ENCODE measurements at places on chromosomes 1 and 21.
A peak's percentile ranks its signal among the peaks of the same experiment; 100 is the strongest.

DNA sequence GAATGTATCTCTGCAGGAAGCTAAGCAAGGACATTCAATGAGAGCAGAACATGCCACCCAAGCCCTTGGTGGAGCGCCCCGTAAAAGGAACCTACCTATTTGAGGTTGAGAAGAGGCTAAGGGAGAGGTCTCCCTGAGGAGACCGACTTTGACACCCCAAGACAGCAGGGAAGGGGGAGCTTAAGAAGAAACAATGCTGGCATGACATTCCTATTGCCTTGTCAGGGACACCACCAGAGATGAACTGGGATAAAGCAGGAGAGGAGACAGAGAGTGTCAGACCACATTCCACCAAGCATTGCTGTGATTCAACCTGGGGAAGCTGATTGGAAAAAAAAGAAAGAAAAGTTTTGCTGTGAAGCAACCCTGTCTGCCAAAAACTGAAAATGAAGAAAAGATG is 13.3 kb upstream of the S100A2 start:
- no peak for DNase-seq

DNA sequence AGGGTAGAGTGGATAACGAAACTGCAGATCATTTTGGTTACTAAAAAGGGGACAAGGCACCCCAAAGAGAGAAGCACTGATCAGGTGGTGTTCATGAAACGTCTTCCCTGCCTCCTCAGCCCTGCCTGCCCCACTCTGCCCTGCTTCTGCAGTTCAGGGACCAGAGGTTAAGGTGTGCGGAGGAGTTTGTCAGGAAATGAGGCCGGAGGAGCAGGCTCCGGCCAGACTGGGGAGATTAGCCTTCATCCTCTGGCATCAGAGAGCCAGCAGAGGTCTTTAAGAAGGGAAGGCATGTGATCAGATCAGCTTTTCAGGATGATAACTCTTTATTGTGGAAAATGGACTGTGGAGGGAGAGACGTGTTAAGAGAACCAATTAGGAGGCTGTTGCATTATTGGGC is 291.9 kb upstream of the NR5A2 start:
- no peak for DNase-seq

DNA sequence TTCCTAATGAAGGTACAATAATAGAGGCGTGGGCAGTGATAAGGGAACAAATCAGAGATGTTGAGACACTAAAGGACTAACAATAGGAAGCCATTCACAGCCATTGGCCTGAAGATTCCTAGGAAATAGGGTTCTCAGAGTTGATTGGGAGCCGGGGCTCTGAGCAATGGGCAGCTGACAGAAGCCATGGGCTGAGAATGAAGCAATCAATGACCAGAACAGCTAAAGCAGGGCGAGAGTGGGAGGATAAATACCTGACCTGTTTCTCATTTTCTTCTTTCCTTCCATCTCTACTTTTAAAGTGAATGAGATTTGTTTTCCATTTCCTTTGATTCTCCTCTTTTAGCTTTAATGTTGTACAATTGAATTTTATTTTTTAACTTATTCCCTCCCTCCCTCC is 774.7 kb upstream of the ADGRL4 start:
- no peak for DNase-seq

GRCh38 chr1:76640092-76640491 is 227.2 kb upstream of the ST6GALNAC5 start:
- no peak for DNase-seq

- DNase-seq = no peak
Measured at GRCh38 chr1:211978596-211978995, 56.8 kb downstream of the INTS7 start.

DNA sequence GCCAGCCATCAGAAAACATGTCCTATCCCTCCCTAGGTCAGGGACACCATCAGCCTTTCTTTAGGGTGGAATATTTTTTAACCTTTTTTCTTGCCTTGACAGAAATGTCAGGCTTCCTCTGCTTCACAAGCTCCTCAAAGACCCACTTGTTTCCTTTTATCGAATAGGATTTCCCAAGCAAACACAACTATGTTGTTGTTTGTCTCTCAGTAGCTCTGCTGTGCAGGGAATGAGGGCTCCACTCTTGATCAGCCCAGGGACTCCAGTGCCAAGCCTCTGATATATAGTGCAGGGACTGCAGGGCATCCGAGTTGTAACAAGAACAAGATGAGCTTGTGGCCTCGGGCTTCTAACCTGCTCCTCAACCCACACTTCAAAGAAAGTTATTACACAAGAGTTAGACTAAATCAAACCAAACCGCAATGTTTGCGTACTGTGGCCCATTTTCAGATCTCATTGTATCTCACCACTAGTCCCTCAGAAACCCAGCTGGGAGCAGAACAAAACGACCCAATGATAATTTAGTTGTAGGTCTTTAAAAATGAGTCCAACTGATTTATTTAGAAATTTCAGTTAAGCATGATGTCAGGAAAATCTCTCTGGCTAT is 108.1 kb downstream of the ATG4C start:
- DNase-seq = no peak

- DNase-seq = no peak
Measured at GRCh38 chr1:2934156-2934540, 87.1 kb upstream of the ACTRT2 start.

DNA sequence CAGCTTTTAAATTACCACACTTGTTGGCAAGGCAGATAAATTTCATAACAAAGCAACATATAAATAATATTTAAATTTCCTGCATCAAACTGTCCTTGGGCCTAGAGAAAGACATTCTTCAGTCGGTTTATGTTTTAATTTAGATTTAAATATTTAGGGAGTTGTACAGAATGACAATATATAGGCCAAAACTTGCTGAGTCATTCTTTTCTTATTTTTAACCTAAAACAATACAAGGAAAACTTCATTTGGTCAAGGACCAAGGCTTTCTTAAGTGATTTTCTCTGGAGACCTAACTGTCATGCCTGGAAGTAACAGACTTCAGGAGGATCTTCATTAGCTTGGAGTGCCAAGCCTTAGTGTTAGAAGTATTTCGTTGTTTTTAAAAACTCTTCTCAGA is 5.6 kb downstream of the MAP10 start:
- no peak for DNase-seq

DNA sequence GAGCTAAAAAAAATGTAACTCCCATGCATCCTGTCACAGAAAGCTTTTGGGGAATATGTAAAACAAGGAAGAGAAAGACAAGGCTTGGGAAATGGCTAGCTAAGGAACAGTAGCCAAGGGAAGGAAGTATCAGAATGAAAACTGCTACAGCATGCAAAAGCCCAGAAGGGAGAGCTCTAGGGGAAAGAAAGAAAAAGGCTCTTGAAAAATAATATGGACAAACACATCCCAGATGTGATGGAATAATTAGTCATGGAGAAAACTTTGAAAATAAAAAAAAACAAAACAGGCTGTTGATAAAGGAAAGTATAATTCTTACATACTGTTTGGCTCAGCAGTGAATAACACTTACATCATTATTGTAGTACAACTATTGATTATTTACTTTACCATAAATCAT is 47.9 kb upstream of the VCAM1 start:
- DNase-seq = no peak

- no peak for DNase-seq
Measured at GRCh38 chr1:111565079-111565478, 54.5 kb upstream of the RAP1A start.

DNA sequence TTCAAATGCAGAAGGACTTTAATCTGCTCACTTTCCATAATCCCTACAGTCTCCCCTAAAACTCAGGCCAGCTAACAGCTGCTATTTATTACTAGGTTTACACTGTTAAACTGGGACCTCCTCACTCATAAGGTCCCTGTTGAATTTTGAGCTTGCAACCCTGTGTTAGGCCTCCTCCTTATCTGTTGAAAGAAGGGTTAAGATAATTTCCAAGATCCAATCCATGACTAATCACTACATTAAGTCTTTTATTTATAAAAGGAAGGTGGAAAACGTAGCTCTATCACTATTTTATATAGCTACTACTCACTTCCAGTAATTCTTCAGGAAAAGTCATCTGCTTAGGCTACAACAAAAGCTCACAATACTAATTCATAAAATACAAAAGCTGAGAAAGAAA is 79.5 kb downstream of the EVI5 start:
- no peak for DNase-seq

- no peak for DNase-seq
Measured at GRCh38 chr1:7491109-7491817, 279.8 kb upstream of the VAMP3 start.

- DNase-seq = no peak
Measured at GRCh38 chr1:111164151-111164550, 24.1 kb downstream of the CEPT1 start.

DNA sequence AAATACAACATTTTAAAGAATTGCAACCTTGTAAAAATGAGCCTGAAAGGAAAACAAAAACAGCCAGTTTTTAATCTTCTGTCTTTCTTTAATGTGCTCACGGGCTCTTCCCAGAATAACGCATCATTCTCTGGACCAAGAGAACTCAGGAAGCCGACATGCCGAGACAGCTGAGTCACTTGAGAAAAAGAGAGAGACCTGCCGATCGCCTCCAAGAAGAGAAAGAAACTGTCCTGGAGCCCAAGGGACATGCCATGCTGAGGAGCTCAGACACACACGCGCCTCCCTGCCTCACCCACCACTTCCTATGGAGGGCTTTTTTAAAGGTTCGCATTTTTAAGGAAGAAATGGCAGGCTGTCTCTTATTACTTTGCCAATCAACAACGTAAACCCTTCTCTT is 176.4 kb downstream of the ZNF281 start:
- DNase-seq = no peak

GRCh38 chr1:194809665-194810064 is 1623.3 kb upstream of the B3GALT2 start:
- no peak for DNase-seq

DNA sequence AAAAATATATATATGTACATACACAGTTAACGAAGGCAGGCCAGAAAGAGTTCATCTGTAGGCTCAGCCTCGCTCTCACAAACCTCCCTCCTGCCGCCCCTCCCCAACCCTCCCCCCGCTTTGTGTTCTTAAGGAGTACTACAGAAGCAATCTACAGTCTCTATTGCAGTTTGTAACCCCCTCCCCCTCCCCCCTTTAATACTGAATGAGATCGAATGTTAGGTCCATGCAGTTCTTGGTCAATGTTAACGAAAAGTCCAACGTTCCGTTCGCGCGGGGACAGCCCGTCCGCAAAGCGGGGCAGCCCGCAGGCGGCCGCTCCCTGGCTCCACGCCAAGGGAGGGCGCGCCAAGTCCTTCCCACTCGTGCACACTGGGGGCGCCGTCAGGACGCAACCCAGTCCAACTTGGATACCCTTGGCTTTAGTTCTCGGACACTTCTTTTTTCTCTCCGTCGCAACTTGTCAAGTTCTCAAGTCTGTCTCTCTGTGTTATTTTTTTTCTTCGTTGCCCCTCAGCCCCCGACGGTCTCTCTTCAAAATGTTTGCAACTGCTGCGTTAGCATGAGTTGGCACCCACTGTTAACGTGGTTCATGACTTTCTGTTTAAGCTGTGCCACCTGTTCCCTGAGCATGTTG is 2.2 kb downstream of the JUN start:
- peak; percentile 10 for DNase-seq

DNA sequence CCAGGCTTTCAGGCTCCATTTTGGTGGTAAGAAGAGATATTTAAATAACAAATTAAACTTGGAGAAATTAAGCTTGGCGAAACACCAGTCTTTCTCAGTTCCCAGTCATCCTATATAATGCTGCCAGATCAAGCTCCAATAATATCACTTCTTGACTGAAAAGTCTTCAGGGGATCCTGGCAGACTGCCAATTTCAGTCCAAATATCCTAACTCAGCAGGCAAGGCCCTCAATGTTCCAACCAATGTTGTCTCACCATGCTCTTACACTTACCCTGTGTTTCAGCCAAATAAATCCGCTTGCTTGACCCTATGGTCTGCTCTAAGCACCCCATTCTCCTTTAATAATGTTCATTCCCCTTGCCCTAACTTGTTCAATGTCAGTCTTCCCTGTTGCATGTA is 39.9 kb upstream of the BCL10 start:
- DNase-seq = no peak

DNA sequence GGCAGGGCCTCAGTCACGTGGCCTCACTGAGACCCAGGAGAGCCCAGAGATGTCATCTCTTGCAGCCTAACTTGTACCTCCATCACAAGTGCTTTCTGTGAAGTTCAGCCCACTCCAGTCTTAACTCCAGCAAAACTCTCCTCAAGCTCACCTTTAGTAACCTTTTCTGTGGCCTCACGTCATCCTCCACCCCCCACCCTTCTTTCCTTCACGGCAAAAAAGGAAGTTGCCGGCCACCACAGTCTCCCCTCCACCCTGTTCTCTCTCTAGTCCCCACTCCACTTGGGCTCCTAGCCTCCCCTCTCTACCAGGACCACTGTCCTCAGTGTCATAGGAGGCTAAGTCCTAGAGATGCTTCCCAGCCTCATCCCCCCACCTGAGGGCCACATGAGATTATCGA is 106.9 kb downstream of the LACTBL1 start:
- no peak for DNase-seq

GRCh38 chr1:22778862-22779520 is 68.4 kb downstream of the EPHB2 start:
- no peak for DNase-seq

DNA sequence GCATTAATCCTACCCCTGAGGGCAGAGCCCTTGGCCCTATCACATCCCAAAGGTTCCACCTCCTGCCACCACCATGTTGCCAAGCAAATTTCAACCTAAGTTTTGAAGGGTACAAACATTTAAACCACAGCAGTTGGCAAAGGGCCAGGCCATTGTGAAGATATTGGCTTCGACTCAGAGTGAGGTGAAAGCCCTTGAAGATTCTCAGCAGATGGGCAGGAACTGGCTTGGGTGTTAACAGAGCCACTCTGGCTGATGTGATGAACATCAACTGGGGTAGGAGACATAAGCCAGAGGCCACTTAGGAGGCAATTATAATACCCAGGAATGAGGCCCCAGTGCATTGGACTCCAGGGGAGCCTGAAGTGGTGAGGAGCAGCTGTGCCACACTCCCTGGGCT is 207.7 kb upstream of the KAZN start:
- no peak for DNase-seq

- no peak for DNase-seq
Measured at GRCh38 chr21:27277110-27277509, 310.2 kb upstream of the ADAMTS5 start.

DNA sequence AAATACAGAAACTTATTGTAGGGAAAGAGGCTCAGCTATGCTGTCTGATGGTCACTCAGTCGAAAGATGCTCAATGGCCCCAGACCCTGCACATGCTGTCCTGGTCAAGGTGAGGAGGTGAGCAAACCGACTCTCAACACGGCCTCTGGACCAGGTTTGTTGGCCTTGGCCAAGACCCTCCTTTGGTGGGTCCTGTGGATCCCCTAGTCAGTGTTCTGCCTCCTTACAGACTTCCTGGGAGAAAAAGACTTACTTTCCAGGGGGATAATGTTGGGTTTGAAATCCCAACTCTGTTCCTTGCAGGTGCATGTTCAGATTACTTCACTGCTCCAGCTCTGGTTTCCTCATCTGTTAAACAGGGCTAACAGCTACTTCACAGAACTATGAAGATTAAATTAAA is 53.8 kb downstream of the FAM78B start:
- no peak for DNase-seq

- DNase-seq = no peak
Measured at GRCh38 chr1:158916085-158916484, 15.3 kb upstream of the PYHIN1 start.
